Caudate nucleus (tissue), 63 donors: ENCODE measurements at places on chromosomes 11 and 22.
A peak's percentile ranks its signal among the peaks of the same experiment; 100 is the strongest.

GRCh38 chr11:117489999-117490679 is 162.5 kb downstream of the CEP164 start:
- no peak for DNase-seq

GRCh38 chr11:116738975-116739374 is 33.8 kb downstream of the BUD13 start:
- no peak for DNase-seq

DNA sequence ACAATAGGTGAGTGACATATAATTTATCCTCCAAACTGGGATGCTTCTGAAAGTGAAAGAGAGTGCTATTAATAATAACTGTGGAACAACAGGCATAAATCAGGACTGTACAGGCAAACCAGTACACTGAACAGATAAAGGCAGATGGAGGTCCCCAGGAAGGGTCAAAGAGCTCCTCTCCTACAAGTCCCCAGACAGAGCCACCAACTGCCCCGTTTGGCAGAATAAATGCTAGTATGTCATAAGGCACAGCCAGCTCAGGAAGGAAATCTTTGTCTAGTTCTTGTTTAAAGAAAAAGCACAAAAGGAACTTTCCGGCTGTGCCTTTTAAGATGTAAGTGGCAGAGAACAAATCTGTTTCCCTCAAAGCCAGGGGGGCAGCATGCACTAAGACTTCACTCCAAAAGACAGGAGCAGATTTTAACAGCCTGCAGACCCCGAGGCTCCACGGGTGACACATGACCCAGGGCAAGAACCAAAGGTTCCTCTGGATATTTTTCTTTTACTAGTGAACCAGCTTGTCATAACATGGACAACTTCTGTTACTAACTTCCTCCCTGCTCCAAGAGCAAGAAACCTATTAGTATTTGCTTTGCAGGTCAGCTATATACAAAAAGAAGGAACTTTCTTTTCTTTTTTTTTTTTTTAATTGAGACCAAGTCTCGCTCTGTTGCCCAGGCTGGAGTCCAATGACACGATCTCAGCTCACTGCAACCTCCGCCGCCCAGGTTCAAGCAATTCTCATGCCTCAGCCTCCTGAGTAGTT is 50.2 kb downstream of the MYH9 start:
- DNase-seq = no peak

- DNase-seq = no peak
Observed at GRCh38 chr11:60633645-60634044, 65.8 kb upstream of the MS4A8 start.

GRCh38 chr22:43421914-43422615 is 10.3 kb downstream of the MPPED1 start:
- DNase-seq = no peak

GRCh38 chr11:8908099-8908498 is 2.9 kb upstream of the AKIP1 start:
- no peak for DNase-seq

DNA sequence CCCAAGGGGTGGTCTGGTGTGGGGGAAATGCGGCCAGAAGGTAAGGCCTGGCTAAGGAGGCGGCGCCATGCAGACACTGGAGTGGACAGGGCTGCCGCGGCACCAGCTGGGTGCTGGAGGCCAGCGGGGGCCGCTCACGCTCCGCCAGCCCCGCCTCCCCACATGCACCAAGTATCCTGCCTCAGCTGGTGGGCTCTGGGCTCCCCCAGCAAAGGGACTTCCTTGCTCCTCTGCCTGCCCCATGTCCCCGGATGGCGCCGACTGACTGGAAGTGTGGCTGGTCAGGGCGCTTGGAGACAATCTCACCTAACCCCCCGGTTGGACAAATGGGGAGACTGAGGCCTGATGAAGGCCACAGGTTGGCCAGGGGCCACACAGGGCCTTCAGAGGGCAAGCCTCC is 7.6 kb upstream of the CHADL start:
- no peak for DNase-seq

- DNase-seq = peak; percentile 91
Observed at GRCh38 chr11:46845740-46846509, at the start of gene CKAP5. CKAP5 (minus strand) TSS chr11:46846280; CDS start chr11:46821231, 25,049 bp downstream.

DNA sequence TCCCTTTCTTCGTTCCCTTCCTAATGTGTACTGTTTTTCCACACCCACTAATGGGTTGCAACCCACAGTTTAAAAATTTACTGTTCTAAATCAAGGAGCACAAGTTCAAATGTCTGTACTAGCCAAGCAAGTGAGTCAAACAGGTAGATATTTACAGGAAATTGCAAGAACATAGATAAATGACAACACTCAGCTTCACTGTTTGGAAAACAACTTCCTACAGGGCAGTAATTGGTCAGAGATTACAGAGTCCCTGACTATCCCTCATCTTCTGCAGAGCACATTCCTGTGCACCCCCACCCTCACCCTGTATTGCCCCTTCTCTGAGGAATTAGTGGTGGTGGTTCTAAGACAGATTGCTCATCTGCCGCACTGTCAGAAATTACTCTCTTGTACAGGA is 1.9 kb downstream of the SERPING1 start:
- no peak for DNase-seq

DNA sequence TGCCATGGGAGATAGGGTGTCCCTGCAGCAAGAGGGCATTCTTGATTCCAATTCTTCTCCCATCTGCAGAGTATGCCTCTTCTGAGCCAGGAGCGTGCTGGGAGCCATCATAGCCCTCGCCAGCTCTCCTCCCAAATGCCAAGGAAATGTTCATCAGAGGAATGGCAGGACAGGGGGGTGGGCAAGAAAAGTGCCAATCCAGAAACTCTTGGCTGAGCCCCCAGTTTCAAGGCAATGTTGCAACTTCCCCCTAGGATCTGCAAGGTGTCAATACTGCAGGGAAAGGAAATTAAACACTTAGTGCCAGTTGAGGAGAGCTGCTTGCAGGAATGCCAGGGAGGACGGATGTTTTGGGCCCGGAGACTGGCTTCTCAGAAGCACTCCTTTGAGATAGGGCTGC is 94.8 kb upstream of the PRDM11 start:
- DNase-seq = no peak

- peak; percentile 64 for DNase-seq
Observed at GRCh38 chr22:18997925-18998315, 61.8 kb upstream of the PRODH start.

GRCh38 chr22:46609175-46609690 is 11.0 kb upstream of the GRAMD4 start:
- no peak for DNase-seq

DNA sequence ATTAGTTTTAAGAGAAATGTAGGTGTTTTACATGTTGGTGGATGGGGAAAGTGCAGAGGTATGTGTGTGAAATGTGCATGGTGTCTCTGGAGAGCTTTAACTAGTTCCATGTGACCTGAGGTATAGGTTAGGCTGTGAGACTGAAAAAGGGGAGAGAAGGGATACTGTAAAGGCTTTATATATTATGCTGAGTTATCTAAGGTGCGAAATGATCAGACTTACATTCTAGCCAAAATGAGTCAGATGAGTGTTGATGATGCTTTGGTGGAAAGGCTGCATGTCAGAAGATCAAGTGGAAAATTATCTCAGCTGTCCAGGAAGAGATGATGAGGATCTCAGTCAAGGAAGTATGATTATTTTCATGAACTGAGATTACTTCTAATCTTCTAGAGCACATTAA is 15.8 kb downstream of the ACAT1 start:
- no peak for DNase-seq

GRCh38 chr11:129722529-129722928 is 93.1 kb upstream of the TMEM45B start:
- DNase-seq = no peak

DNA sequence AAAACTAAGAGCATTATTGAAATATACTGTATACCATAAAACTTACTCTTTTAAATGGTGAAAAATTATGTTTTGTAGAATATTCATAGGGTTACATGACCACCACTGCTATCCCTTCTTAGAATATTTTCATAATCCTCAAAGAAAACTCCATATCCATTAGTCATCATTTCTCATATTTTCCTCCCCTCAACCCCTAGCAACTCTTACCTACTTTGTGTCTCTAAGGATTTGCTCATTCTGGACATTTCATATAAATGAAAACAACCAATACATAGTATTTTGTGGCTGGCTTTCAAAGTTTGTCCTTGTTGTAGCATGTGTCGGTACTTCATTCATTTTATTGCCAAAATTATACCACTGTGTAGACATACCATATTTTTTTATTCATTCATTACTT is 863.8 kb downstream of the KCNA4 start:
- DNase-seq = no peak

- no peak for DNase-seq
Observed at GRCh38 chr22:25105817-25106650, 93.6 kb upstream of the CRYBB3 start.

DNA sequence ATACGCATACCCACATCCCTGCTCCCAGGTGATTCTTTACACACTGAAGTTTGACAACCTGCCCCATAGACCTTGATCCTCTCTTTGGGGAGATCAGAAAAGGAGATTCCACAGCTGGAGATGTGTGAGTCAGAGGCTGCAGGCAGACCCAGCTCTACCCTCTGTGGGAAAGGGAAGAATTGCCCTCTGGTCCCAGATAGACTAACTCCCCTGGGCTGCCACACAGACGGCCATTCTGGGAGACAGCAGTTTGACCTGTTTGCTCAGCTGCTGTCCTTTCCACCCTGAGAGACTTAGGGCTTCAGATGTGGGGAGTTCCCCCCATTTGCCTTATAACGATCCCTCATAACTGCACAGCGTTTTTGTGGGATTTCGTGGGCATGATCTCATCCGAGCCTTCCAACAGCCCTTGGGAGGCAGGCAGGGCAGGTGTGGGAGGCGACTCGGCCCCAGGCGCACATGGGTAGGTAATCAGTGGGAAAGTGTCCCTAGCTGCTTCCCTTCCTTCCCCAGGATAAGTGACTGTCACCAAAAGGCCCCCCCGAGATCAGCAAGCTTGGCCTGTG is 14.1 kb downstream of the FAM83F start:
- no peak for DNase-seq
